ENCODE measurements at places on chromosomes 12 and 14.
A peak's percentile ranks its signal among the peaks of the same experiment; 100 is the strongest.

DNA sequence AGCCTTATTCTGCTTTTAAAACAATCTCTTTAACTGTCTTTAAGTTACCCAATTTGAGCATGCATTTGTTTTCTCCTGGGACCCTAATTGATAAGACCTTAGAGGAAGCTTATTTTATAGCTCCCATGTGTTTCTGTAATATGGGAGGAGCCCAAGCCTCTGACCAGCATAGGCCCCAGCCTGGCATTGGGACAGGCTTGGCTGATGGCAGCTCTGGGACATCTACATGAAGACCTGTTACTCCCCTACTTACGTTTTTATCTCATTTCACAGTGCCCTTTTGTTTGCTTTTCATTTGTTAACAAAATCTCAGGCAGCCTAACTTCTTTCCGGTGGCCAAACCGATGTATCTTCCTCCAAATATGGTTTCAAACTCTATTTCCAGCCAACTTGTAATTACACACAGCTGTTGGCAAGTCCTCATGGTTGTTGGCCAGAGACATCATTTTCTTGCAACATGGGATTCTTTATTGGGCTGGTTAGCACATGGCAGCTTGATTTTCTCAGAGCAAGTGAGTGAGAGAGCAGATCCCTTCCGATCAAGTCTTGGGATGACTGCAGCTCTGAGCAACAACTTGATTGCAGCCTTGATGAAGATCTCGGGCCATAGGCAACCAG lies 1117.5 kb downstream of the AACS start:
- no peak for DNase-seq
- H3K4me1 ChIP-seq = no peaks in the 10 kb centered on the region
- no peaks in the 10 kb centered on the region for H3K36me3 ChIP-seq
- H3K27ac ChIP-seq = no peak overlapping the region

DNA sequence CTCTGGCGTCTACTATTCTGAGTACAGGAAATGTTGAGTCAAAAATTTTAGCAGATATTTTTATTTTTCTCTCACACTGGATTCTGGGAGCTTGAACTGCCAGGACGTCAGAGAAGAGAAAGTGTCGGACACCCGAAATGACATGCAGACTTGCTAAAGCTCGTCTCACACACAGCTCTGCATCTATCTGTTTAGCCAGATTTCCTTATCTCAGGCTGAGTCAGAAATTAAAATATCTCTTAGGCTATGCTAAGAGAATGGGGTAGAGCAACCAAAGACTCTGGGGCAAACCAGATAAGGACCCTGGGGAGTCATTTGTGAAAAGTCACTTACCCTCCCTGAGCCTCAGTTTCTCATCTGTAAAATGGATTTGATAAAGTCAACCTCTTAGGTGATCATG lies 1124.1 kb downstream of the VRK1 start:
- no peaks in the 10 kb centered on the region for H3K27me3 ChIP-seq
- H3K27ac ChIP-seq = no peak overlapping the region
- no peaks in the 10 kb centered on the region for H3K36me3 ChIP-seq

- no peaks in the 10 kb centered on the region for H3K36me3 ChIP-seq
- H3K4me3 ChIP-seq = peak overlapping the region; percentile 28
- DNase-seq = no peak
- H3K27me3 ChIP-seq = no peaks in the 10 kb centered on the region
- no peak overlapping the region for H3K27ac ChIP-seq
Observed at GRCh38 chr12:100717733-100718067, 76.9 kb upstream of the ANO4 start.

DNA sequence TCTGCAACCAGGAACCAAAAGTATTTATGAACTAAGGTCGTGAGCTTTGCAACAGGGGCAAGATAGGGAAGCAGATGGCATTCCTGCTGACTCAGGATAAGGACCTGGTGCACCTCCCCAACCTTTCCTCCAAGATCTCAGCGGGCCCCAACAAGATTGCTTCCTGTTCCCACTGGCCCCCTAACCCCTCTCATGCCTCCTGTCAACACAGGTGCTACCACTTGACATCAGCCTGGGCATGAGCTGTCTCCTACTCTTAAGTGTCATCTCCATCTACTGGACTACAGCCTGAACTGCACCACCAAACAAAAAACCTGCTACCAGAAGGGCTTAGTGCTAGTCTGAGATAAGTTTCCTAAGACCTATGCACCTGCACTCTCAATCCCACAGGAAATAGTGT lies 32.7 kb downstream of the MED6 start:
- no peak overlapping the region for H3K27ac ChIP-seq
- peaks cover 44% of the 10 kb centered on the region for H3K36me3 ChIP-seq
- no peak for DNase-seq
- H3K4me3 ChIP-seq = no peak overlapping the region
- H3K27me3 ChIP-seq = no peaks in the 10 kb centered on the region

- no peaks in the 10 kb centered on the region for H3K4me1 ChIP-seq
- H3K27ac ChIP-seq = no peak overlapping the region
- no peaks in the 10 kb centered on the region for H3K36me3 ChIP-seq
- no peak overlapping the region for H3K4me3 ChIP-seq
Observed at GRCh38 chr12:5923043-5923605, 21.9 kb downstream of the ANO2 start.

DNA sequence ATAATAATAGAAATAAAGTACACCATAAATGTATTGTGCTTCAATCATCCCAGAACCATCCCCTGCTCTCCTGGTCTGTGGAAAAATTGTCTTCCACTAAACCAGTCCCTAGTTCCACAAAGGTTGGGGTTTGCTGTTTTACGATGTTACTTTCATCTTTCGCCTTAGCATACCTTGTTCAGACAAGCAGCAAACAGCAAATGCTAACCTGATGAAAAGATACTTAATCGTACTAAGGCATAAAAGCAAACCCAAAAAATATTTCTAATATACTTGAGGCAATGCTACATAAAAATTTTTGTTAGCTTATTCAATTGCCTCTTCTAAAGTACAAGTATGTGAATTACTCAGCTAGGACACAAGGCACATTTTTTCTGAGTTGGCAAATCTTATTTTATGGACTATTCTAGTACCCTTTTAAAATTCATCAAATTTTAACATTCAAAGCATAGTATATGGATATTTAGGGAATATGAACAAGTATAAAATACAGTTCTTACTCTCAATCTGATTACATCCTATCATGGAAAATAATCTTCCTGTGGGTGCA lies 97.1 kb upstream of the PLEKHG7 start:
- H3K36me3 ChIP-seq = no peaks in the 10 kb centered on the region
- no peak overlapping the region for H3K4me3 ChIP-seq
- H3K27me3 ChIP-seq = no peaks in the 10 kb centered on the region
- DNase-seq = no peak
- H3K4me1 ChIP-seq = no peaks in the 10 kb centered on the region
- H3K27ac ChIP-seq = no peak overlapping the region

DNA sequence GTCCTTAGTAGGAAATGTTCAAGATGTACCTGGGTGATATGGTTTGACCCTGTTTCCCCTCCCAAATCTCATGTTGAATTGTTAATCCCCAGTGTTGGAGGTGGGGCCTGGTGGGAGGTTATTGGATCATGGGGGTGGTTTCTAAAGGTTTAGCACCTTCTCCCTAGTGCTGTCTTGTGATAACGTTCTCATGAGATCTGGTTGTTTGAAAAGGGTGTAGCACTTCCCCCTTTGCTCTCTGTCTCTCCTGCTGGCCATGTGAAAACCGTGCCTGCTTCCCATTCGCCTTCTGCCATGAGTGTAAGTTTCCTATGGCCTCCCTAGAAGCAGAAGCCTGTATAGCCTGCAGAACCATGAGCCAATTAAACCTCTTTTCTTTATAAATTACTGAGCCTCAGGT lies 353.0 kb upstream of the SFSWAP start:
- H3K4me3 ChIP-seq = no peak overlapping the region
- no peaks in the 10 kb centered on the region for H3K36me3 ChIP-seq
- H3K27me3 ChIP-seq = no peaks in the 10 kb centered on the region
- H3K27ac ChIP-seq = no peak overlapping the region
- no peaks in the 10 kb centered on the region for H3K4me1 ChIP-seq

- no peak for DNase-seq
- H3K27me3 ChIP-seq = no peaks in the 10 kb centered on the region
- peaks cover 67% of the 10 kb centered on the region for H3K36me3 ChIP-seq
Observed at GRCh38 chr14:75032939-75033338, 18.3 kb downstream of the MLH3 start.

- no peak overlapping the region for H3K4me3 ChIP-seq
- no peaks in the 10 kb centered on the region for H3K4me1 ChIP-seq
- H3K27me3 ChIP-seq = no peaks in the 10 kb centered on the region
- H3K27ac ChIP-seq = no peak overlapping the region
Observed at GRCh38 chr12:5318874-5319273, 113.0 kb upstream of the NTF3 start.

GRCh38 chr14:104467641-104468040 lies 111.9 kb upstream of the C14orf180 start:
- DNase-seq = no peak
- peaks cover 7% of the 10 kb centered on the region for H3K27me3 ChIP-seq

GRCh38 chr12:2387103-2387834 lies 334.5 kb downstream of the CACNA1C start:
- H3K27me3 ChIP-seq = no peaks in the 10 kb centered on the region
- H3K4me3 ChIP-seq = no peak overlapping the region
- peaks cover 45% of the 10 kb centered on the region for H3K4me1 ChIP-seq
- H3K36me3 ChIP-seq = no peaks in the 10 kb centered on the region

GRCh38 chr12:75062691-75063090 lies 146.9 kb downstream of the KCNC2 start:
- H3K4me1 ChIP-seq = no peaks in the 10 kb centered on the region
- no peak overlapping the region for H3K4me3 ChIP-seq
- H3K36me3 ChIP-seq = no peaks in the 10 kb centered on the region
- no peak for DNase-seq

- DNase-seq = no peak
- H3K4me1 ChIP-seq = no peaks in the 10 kb centered on the region
- no peak overlapping the region for H3K27ac ChIP-seq
- peak overlapping the region; percentile 50 for H3K4me3 ChIP-seq
Observed at GRCh38 chr12:96985515-96986362, 78.7 kb downstream of the NEDD1 start.

GRCh38 chr12:16299403-16299802 lies 21.9 kb upstream of the SLC15A5 start:
- no peaks in the 10 kb centered on the region for H3K36me3 ChIP-seq
- no peaks in the 10 kb centered on the region for H3K4me1 ChIP-seq
- no peaks in the 10 kb centered on the region for H3K27me3 ChIP-seq
- no peak overlapping the region for H3K27ac ChIP-seq
- H3K4me3 ChIP-seq = no peak overlapping the region
- no peak for DNase-seq

DNA sequence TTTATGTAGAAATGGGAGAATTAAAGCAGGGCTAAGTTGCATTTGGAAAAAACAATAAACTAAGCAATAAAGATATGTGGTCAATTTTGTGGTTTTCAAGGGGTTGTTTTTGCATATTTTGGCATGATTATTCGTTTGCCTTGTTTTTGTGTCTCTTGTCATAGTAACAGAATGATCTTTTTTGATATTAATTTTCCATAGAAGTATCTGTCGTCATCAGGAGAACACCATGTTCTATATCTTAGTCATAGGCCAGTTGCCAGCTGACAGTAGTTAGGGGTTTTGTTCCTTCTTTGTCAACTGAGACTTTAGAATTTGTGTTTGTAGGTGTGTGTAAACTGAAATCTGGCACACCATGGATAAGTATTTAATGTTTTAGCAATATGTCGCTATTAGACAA lies 1354.8 kb downstream of the LRFN5 start:
- H3K4me1 ChIP-seq = no peaks in the 10 kb centered on the region
- no peak for DNase-seq
- H3K36me3 ChIP-seq = no peaks in the 10 kb centered on the region
- H3K4me3 ChIP-seq = no peak overlapping the region

DNA sequence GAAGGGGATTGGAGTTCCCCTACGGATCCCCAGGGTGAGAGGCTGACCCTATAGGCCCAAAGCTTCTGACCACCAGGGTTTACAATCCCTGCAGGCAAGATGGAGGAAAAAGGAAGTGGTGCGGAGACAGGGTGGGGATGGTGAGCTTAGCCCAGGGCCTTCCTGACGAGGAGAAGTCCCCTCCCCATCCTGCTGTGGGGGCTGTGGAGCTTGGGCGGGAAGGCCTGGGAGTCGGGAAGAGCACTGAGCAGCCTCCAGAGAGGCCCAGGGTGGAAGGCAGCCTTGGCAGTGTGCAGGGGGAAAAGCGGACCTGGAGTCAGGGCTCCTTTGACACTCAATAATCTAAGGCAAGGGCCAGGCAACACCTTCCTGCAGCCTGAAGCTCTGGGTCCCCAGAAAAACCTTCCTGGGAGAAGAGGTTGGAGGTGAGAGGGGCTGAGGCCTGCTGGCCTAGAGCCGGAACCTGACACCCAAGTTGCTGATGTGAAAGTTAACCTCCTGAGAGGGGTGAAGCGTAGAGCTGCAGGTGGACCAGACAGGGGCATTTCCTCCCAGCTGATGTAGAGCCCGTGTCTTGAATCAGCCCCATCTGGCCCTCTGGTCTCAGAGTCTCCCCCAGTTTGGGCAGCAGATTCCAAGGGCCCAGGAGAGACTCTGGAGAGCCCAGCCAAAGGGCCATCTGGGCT lies 6.0 kb downstream of the HDAC7 start:
- peaks cover 8% of the 10 kb centered on the region for H3K36me3 ChIP-seq
- H3K4me3 ChIP-seq = peak overlapping the region; percentile 61
- DNase-seq = no peak

DNA sequence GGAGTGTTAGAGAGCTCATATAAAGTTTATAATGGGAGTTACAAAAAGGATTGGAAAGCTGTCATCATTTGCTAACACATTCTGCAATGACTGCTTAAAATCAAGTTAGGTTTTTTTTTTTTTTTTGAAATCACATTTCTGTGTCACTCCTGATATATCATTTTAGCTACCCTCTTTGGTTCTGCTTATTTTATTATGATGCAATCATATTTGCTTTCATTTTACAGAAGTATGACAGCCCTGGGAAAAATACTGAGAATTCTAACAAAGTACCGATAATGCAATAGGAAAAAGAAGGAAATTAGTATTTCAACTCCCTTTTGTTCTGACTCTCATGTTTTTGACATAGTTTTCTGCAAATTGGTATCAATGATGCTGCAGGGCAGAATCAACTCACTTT lies 71.6 kb upstream of the MDGA2 start:
- H3K27ac ChIP-seq = no peak overlapping the region
- H3K27me3 ChIP-seq = no peaks in the 10 kb centered on the region
- H3K4me1 ChIP-seq = no peaks in the 10 kb centered on the region
- DNase-seq = no peak

GRCh38 chr14:20798932-20799331 lies 3.7 kb downstream of the RNASE1 start:
- no peaks in the 10 kb centered on the region for H3K27me3 ChIP-seq
- no peak for DNase-seq
- peak overlapping the region; percentile 33 for H3K27ac ChIP-seq
- no peak overlapping the region for H3K4me3 ChIP-seq
- no peaks in the 10 kb centered on the region for H3K36me3 ChIP-seq
- H3K4me1 ChIP-seq = no peaks in the 10 kb centered on the region
